ENCODE measurements at places on chromosomes 7 and 10. TPM values are rescaled to one million over a fixed set of nuclear protein-coding genes. Genes with fewer than 3 reads are reported as not detected.

Gene ZNF804B
- total RNA-seq: not detected

DNA sequence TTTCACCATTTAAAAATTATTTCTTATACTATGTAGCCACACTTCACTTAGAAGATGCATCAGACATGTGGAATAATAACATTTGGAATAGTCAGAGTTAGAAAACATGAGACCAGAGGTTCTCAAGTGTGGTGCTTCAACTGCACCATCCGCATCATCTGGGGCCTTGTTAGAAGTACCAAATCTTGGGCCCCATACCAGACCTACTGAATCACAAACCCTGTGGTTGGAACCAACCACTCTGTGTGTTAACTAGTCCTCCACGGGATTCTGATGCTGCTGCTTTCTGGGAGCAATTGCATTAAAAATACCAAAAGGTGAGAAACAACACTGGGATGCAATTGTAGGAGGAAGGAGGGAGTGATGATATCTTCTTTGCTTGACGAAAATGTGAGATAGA lies 125.2 kb downstream of the GNAT3 start:
- no peaks in the 10 kb centered on the region for H3K27me3 ChIP-seq
- DNase-seq: no peak
- H3K4me3 ChIP-seq: no peak overlapping the region
- H3K4me1 ChIP-seq: no peaks in the 10 kb centered on the region
- no peaks in the 10 kb centered on the region for H3K36me3 ChIP-seq
- H3K27ac ChIP-seq: no peak overlapping the region

Gene STEAP1
- 4.8 TPM for total RNA-seq

- no peak overlapping the region for H3K27ac ChIP-seq
- no peaks in the 10 kb centered on the region for H3K27me3 ChIP-seq
- DNase-seq: no peak
- H3K4me3 ChIP-seq: no peak overlapping the region
- H3K36me3 ChIP-seq: no peaks in the 10 kb centered on the region
Observed at GRCh38 chr7:39321909-39322498, 244.2 kb upstream of the YAE1 start.

- H3K4me1 ChIP-seq: no peaks in the 10 kb centered on the region
- no peaks in the 10 kb centered on the region for H3K36me3 ChIP-seq
- H3K27ac ChIP-seq: no peak overlapping the region
- no peak overlapping the region for H3K4me3 ChIP-seq
- DNase-seq: no peak
Observed at GRCh38 chr10:78529262-78529661, 495.6 kb downstream of the RPS24 start.

Gene SEMA4G
- total RNA-seq: 1.0 TPM

Gene CASTOR2
- 255 TPM for total RNA-seq

Gene FBXL13
- total RNA-seq: 0.52 TPM
